ENCODE measurements at places on chromosomes 1 and 21. TPM values are rescaled to one million over a fixed set of nuclear protein-coding genes. Genes with fewer than 3 reads are reported as not detected.

The CSF1 gene
- polyA plus RNA-seq = 13.7 TPM

The TPTE gene
- not detected for polyA plus RNA-seq

The LBR gene
- 48.8 TPM for polyA plus RNA-seq

The PPM1J gene
- polyA plus RNA-seq = 2.2 TPM

The SPRR5 gene
- not detected for polyA plus RNA-seq
